Activated CD8-positive, alpha-beta memory T cell treated with anti-CD3 and anti-CD28 coated beads for 1 hour (primary cell): ENCODE measurements at places on chromosomes 5 and 9.

GRCh38 chr5:122195802-122196394, 66.6 kb downstream of the ZNF474 start:
- DNase-seq, result no peak

GRCh38 chr9:131923132-131923671, 156.5 kb downstream of the MED27 start:
- DNase-seq, result no peak

GRCh38 chr9:113572076-113572861, 108.7 kb downstream of the RGS3 start:
- DNase-seq, result no peak

DNA sequence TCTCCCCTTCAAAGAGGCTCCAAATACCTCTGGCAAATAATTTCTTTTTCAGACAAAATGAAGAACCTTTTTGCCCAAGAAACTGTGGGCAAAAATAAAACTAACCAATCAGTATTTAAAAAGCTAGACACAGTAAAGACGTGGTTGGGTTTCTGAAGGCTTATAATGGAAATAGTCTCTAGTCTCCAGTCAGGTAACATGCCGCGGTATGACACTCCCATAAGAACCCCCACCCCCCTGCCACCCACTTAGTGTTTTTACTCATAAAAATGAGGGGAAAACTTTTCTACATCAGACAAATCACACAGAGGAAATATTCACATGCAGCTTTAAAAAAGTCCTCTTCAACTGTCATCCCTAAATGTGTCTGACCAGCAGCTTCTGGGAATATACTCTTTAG, 105.3 kb downstream of the THBS4 start:
- no peak for DNase-seq

- DNase-seq, result no peak
Observed at GRCh38 chr9:5976674-5977397, 38.6 kb downstream of the RANBP6 start.

- DNase-seq, result no peak
Observed at GRCh38 chr5:154308443-154309370, 118.2 kb downstream of the GALNT10 start.

DNA sequence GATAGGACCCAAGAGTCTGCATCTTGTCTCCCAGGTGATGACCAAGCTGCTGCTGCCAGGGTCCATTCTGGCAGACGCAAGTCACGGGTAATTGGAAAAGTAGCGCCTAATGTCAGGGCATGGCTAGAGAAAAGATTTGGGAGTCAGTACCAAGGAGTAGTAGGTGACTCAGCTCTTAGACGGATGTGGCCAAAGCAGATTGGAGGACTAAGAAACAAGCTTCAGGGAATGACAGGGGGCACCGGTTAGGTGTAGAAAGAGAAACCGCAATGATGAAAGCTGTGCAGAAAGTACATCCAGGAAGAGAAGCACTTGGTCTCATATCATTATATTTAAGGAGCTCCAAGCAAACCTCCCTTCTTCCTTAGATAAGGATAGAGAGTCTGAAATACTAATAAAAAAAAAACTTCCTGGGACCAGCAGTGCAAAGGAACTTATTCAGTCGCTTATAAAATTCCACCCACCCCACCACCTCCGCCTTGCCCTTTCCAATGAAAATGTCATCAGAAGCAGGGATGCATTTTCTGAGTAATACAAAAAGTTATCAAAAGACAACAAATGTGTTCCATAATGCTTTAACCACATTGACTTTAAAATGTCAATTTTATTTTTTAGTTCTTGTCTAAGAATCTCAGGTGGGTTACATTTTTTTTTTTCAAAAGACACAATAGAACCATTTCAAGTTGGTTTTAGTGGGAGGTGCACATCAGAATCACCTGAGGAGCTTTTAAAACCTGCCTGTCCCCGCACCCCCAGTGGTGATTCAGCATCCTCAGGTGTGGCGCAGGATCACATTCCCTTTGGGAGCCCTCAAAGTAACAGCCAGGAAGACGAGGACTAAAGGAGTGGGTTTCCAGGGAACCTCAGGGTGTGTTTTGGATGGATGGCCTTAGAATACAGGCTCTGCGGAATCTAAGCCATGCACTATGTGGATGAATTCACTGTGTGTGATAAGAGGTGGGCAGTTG, 31.2 kb downstream of the PTPN3 start:
- DNase-seq, result no peak

- no peak for DNase-seq
Observed at GRCh38 chr9:110192531-110193261, 15.3 kb downstream of the C9orf152 start.

GRCh38 chr5:176636426-176636825, 6.0 kb downstream of the EIF4E1B start:
- no peak for DNase-seq

DNA sequence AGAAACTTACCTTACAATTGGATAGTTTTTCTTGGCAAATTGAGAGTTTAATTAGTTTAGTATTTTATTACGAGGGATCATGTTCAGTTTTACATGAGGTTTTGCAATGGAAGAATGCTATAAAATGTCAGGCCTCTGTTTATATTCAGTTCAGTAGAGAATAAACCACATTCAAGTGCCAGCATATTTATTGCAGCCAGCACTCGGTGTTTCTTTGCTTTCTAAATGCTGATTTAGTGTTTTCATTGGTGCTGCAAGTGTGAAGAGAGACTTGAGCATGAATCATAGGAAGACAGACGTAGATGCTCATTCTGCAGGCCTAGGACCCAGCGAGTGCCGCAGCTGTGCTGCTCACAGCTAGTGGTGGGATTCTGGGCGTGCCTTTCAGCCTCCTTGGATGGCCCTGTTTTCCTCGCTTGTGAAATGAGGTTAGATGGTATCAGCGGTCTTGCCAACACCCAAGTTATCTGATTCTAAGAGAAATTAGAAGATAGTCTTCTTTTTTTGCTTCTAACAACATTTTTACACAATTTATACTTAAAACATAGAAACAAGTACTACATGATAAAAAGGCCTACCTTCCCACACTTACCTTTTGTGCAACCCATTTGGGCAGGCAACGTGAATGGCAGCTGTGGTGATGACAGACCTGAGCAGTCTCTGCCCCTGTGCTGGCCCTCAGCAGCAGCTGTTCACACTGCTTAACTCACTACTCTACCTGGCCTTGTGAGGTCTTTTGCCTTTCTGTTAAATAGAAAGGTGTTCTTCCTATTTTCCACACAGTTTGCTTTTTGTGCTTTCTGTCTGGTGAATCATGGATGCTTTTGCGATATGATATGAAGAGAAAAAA, 26.8 kb upstream of the TNFAIP8 start:
- no peak for DNase-seq

- no peak for DNase-seq
Observed at GRCh38 chr5:39256477-39257235, 37.3 kb upstream of the FYB1 start.

DNA sequence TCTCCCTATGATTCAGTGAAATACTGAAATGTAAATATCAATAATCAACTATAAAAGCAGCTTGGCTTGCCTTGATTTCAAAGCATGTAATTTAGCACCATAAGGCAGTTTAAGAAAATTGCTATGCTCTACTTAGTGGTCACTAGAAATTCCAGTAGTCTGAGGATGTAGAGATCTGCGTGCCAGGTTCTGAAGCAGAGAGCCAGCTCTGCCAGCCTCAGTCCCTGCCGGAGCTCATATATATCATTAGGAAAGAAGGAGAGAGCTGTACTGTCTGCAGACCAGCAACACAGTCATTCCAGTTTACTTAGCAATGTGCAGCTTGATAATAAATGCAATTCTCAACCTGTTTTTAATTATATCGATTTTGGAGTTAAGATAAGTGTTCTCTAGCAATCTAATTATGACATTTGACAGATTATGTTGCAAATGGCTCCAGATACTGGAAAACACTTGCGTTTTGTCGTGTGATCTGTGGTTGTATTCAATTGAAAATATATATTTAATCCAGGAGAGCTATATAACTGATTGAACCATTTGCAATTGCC, 540.5 kb downstream of the CTNND2 start:
- no peak for DNase-seq

DNA sequence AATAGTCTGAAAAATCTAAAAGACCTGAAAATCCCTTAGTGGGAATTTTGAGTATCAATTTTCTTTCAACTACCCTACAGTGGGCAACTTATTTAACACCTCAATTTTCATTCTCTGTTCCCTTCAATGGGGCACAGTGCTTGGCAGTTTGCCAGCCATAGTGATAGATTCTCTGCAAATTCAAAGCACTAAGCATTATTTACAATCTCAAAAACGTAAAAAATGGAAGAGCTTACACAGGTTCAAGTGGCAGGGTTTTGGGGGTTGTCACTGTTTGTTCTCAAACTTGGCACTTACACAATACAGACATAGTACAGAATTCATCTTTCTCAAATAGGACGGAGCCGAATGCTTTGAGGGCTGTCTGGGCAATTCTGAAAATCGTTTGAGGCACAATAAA, 515.0 kb downstream of the EFNA5 start:
- DNase-seq, result no peak

GRCh38 chr9:136542241-136543040, 3.4 kb downstream of the NOTCH1 start:
- no peak for DNase-seq

- no peak for DNase-seq
Observed at GRCh38 chr9:32387256-32387655, 2.8 kb downstream of the ACO1 start.

- no peak for DNase-seq
Observed at GRCh38 chr9:110257956-110258355, 1.6 kb upstream of the TXN start.

GRCh38 chr5:76145945-76146344, 62.8 kb downstream of the SV2C start:
- no peak for DNase-seq

DNA sequence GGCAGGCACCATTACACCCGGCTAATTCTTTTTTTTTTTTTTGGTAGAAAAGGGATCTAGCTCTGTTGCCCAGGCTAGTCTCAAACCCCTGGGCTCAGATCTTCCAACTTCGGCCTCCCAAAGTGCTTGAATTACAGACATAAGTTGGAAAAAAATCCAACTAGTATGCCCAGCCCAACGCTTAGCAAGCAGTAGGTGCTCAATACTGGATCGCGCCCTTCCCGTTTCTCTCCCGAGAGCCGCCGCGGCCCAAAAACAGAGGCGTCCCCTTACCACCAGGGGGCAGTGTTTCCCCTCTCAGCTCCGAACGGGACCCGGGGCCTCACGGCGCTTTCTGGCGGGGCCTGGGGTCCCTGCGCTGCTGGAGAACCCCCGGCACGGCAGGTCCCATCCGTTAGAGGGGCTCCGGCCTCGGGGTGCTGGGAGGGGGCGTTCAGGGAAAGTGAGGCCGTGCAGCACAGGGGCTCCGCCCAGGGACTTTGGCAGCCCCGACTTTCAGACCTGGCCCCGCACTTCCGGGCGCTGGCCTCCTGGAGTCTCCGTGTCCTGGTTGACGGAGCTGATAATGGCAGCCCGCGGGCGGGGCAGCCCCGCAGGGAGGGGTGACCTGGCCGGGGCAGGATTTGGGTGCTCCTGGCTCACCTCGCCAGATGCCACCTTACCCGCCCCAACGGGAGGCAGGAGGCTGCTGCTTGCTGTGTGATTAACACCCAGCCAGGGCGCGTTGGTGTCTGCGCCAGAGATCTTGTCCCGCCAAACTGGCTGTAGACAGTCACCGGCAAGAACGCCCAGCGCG, 15.2 kb downstream of the PTGES start:
- peak; percentile 81 for DNase-seq

- DNase-seq, result no peak
Observed at GRCh38 chr5:2739360-2740050, 12.0 kb downstream of the IRX2 start.

- no peak for DNase-seq
Observed at GRCh38 chr5:24407466-24407865, 237.3 kb downstream of the CDH10 start.

- no peak for DNase-seq
Observed at GRCh38 chr9:135016876-135017275, 70.6 kb upstream of the OLFM1 start.

DNA sequence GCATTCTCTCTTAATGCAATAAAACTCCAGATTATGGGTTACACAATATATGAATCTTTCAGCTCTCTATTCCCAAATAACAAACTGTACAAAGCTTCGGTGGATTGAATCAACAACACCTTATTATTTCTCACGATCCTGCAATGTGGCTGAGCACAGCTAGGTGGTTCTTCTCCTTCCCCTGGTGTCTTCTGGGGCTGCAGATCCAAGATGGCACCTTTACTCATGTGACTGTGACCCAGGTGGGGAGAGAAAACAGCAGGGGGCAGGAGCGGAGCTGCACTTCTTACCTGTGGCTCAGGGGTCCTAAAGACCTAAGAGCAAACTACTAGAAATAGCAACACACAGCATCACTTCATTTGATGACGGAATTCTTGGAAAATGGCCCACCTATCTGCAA, 233.1 kb downstream of the IRX1 start:
- no peak for DNase-seq

DNA sequence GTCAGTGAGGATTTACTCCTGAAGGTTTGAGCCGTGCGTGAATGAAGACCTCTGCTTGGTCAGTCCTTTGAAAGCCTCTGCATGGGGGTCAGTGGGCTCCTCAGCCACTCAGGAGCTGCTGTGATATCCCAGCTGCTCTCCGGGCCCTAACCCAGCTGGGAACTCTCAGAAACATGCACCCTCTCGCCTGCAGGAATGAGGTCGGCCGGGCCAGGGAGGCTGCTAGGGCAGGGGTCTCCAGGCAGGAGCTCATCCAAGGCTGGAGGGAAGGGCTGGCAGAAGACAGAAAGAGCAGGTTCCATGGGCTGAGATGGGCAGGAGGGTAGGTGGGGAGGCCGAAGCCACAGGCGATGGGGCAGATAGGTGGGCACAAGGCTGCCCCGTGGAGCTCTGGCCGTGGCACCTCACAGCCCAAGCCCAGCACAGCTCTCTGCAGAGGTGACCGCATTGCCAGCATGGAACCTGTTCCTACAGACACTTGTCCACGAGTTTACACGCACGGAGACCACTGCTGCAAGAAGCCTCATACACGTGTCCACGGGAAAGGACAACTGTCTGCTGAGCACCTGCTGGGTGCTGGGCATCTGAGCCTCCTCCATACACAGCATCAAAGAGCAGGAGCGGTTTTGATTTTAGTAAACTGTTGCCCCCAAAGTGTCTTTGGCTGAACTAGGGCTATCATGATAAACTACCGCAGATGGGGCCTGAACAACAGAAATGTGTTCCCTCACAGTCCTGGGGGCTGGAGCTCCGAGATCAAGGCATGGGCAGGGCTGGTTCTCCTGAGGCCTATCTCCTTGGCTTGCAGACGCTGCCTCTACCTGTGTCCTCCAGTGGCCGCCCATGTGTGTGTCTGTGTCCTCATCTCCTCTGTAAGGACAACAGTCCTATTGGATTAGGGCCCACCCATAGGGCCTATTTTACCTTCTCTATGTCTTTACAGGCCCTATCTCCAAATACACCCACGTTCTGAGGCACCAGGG, 85.2 kb upstream of the ADAMTS2 start:
- DNase-seq, result no peak

- DNase-seq, result no peak
Observed at GRCh38 chr9:77667151-77667550, 19.0 kb upstream of the GNA14 start.

DNA sequence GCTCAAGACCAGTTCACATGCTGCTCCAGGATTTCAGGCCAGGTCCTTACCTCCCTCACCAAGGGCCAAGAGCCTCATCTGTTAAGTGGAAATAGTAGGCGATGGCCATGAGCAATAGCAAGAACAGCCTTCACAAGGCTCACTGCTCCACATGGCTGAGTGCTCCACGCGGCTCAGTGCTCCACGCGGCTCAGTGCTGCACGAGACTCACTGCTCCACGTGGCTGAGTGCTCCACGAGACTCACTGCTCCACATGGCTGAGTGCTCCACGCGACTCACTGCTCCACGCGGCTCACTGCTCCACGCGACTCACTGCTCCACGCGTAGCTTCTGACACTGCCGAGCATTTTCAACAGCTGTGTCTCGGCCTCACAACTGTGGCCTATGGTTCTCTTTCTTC, 36.4 kb upstream of the ADAMTS2 start:
- DNase-seq, result no peak
